ENCODE measurements at places on chromosomes 11 and 22.

DNA sequence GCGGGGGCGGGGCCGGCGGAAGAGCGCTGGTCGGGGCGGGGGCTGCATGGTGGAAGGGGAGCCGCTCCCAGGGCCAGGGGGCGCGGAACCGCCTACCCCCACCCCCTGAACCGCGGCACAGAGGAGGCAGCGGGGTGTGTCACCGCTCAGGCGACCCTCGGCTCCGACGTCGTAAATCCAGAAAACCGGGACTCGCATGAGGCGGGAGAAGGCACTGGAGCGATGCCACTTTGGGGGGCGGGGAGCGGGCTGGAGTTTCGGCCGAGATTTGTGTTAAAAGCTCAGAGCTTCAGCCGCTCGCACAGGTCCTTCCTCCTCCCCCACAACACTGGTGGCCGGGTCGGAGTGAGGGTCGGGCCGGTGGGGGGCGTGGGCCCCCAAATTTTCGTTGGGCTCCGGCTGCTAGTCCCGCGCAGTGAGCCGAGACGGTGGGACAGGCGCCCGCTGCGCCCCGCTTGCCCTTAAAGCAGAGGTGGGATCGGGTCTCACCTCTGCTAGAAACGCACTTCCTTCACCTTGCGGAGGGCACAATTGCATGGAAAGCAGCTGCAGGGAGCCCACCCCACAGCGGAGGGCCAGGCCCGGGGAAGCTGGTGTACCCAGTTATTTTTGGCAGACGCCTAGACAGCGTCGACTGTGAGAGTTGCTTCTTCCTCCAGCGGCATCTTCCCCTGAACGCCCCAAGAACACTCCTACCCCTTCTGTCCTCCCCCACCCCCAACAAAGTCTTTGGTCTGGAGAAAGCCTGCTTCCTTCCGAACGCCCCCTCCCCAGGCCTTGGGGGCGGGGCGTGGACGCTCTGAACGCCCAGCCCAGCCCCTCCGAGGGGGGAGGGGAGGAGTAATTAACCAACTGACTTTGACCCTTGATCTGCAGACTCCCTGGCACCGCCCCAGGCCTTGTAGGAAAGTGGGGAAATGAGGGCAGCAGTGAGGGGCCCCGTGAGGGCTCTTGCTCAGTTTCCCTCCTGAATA lies 1.1 kb downstream of the OVOL1 start:
- H3K4me1 ChIP-seq: peaks cover 49% of the 10 kb centered on the region
- H3K4me3 ChIP-seq: peak overlapping the region; percentile 79
- H3K27me3 ChIP-seq: peaks cover 36% of the 10 kb centered on the region
- ATAC-seq: no peak

DNA sequence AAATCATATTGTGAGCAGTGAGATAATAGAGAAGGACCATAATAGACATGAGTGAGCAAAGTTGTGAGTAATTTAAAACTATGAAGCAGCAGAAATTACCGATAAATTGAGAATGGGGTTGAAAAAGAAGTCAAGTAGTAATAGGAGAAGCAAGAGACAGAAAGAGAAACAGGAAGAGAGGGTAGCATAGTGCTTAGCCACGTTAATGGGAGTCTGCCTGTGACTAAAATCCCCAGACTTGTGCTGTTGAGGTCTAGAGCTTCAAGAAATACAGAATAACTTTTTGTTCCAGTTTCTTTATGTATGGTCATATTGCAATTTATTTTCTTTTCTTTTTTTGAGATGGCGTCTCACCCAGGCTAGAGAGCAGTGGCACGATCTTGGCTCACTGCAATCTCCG lies 368.7 kb downstream of the METTL15 start:
- no peaks in the 10 kb centered on the region for H3K27me3 ChIP-seq
- H3K4me1 ChIP-seq: no peaks in the 10 kb centered on the region
- H3K4me3 ChIP-seq: no peak overlapping the region

DNA sequence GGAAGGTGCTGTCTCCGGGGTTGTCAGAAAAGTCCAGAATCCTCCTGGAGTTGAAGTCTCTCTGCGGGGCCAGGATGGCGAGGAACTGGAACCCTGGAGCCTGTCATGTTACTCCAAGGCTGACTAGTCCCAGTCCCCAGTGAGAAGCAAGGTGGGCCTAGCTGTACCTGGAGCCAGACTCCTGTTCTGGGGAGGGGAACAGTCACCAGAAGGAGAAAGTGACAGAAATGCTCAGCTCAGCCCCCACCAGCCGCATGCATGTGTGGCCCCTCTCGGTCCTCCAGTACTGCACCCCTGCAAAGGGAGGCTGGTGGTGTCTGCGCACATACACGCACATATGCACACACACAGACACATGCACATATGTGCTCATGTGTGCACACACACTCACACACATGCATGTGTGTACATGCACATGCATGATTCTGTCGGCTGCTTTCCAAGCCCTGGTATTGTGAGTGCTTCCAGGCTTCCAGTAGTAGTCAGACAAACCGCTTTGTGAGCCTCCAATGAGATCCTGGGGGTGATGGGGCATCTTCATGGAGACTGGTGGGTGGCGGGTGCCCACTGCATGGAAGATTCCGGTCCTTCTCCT lies 54.3 kb downstream of the RTL6 start:
- H3K4me3 ChIP-seq: no peak overlapping the region
- H3K4me1 ChIP-seq: no peaks in the 10 kb centered on the region
- H3K36me3 ChIP-seq: no peaks in the 10 kb centered on the region
- H3K27me3 ChIP-seq: peaks cover 28% of the 10 kb centered on the region

DNA sequence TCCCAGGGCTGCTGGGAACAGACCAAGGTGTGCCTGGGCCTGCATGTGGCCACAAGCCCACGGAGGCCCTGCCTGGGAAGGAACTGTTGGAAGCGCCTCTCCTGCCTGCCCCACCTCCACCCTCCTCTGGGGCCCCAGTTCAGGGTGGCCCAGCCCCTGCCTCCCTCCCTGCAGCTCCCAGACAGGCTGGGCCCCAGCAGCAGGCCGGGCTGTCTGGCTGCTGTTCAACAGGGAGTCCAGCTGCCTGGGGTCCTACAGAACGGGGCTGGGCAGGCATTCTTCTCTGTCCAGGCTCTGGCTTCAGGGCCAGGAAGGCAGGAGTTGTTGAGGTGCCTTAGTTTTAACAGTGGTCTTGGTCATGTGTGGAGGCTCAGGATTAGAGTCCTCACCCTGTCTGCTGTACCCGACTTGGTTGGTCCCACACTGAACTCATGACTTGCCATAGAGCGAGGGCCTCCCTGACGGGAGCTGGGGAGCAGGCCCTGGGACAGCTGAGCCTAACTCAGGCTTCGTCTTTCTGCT lies 11.8 kb downstream of the PRDM11 start:
- no peak overlapping the region for H3K4me3 ChIP-seq
- H3K36me3 ChIP-seq: peaks cover 15% of the 10 kb centered on the region

- no peak overlapping the region for H3K4me3 ChIP-seq
- H3K27ac ChIP-seq: no peak overlapping the region
- H3K4me1 ChIP-seq: peaks cover 11% of the 10 kb centered on the region
- peaks cover 51% of the 10 kb centered on the region for H3K27me3 ChIP-seq
- no peak for ATAC-seq
- H3K36me3 ChIP-seq: no peaks in the 10 kb centered on the region
These were observed 13.8 kb upstream of the PICK1 start for GRCh38 chr22:38043151-38044039.

GRCh38 chr11:61774411-61774810 lies 18.0 kb downstream of the TMEM258 start:
- peaks cover 17% of the 10 kb centered on the region for H3K4me1 ChIP-seq
- no peak overlapping the region for H3K27ac ChIP-seq
- peaks cover 42% of the 10 kb centered on the region for H3K27me3 ChIP-seq
- ATAC-seq: no peak
